Activated naive CD4-positive, alpha-beta T cell treated with anti-CD3 and anti-CD28 coated beads for 36 hours (primary cell): ENCODE measurements at places on chromosomes 3 and 15. TPM values are rescaled to one million over a fixed set of nuclear protein-coding genes. Genes with fewer than 3 reads are reported as not detected.

DNA sequence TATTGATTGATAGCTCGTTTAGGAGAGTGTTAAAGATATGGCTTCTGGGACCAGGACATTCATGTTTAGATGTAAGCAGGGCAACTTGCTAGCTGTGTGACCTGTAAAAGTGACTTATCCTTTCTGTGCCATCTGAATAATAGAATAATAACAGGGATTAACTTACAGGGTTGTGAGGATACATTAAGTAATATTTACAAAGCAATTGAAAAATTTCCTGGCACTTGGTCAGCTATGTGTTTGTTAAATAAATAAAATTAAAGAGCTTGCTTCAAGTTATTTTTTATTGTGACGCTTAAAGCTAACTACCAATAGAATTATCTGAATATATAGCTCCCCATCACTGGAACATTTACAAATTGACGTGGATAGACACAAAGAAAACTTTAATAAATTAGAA lies 287.9 kb upstream of the CDIN1 start:
- no peak for DNase-seq

GRCh38 chr3:66431494-66431893 lies 69.3 kb downstream of the LRIG1 start:
- no peak for DNase-seq

GRCh38 chr3:70464876-70465275 lies 152.4 kb upstream of the MDFIC2 start:
- DNase-seq, result no peak

- DNase-seq, result no peak
Measured at GRCh38 chr3:38136393-38136776, 542 bp downstream of the ACAA1 start.

DNA sequence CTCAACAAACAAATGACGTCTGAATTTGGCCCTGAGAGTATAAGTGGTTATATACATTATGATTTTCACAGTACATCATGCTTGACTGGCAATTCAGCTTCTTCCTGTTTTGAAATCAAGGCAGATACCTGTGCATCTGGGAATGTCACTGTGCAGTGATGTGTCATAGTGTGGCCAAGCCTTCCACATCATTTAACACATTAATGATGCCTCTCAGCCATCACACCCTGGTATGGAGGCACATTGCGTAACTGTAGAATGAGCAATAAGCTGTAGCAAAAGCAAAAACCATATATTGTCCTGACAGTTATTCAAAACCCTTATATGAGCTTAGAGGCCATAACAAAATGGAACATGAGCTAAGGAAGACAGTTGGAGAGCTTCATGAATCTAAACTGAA lies 246.0 kb downstream of the EPHA3 start:
- DNase-seq, result no peak

DNA sequence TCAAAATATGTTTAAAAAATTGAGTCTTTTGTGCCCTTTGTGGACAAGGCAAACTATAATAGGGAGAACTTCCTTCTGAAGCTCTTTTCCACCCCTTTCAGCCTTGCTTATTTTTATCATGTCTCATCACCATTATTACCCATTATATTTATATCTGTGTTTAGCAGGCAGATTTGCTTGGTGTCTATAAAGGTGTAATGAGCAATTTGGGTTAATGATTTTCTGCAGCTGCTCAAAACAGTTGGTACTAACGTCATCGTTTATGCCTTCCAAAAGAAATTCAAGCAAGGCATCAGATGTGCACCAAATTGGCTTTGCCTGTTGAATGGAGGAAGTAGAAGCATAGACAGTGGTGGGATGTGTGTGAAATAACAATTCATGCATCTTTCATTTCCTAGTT lies 483.7 kb upstream of the SGO1 start:
- DNase-seq, result no peak

- no peak for DNase-seq
Measured at GRCh38 chr3:156535798-156536197, 19.1 kb downstream of the SSR3 start.

GRCh38 chr15:66524838-66525237 lies 19.7 kb downstream of the ZWILCH start:
- no peak for DNase-seq

GRCh38 chr3:179196098-179196497 lies 47.9 kb downstream of the PIK3CA start:
- peak; percentile 33 for DNase-seq

Gene CCDC54
- total RNA-seq, result not detected

Gene LIPC
- 0.47 TPM for total RNA-seq

Gene ERICH6
- total RNA-seq, result not detected

Gene STRIT1
- not detected for total RNA-seq

Gene ARGFX
- not detected for total RNA-seq

Gene TMC3
- total RNA-seq, result not detected

Gene FAM227B
- 2.0 TPM for total RNA-seq

Gene EFCC1
- total RNA-seq, result 0.20 TPM

Gene RPP14
- total RNA-seq, result 12.1 TPM

Gene TNFSF10
- total RNA-seq, result 32.7 TPM
